ENCODE measurements at places on chromosomes 11 and 22.

DNA sequence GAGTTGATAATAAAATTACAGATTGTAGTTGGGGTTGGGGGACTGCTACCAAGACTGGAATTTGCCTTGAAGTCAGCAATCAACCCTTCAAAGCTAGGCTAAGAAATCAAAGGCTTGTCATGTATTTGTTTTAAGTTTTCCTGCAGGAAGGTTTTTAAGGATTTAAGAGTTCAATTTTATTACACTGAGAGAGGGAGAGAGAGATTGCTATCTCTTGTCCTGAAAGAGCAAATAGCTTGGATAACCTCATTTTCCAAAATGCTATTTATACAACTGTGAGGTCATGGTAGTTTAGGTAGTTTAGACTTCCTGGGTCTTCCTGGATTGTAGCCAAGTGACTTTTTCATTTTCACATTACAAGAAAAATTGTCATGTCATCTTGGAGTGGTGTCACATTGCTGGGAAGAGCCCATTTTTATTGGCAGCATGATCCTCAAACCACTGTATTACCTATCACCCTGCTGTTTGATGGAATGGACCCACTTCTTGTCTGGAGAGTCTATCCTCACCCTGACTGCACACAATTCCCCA lies 10.1 kb upstream of the PRSS23 start:
- no peak for DNase-seq

DNA sequence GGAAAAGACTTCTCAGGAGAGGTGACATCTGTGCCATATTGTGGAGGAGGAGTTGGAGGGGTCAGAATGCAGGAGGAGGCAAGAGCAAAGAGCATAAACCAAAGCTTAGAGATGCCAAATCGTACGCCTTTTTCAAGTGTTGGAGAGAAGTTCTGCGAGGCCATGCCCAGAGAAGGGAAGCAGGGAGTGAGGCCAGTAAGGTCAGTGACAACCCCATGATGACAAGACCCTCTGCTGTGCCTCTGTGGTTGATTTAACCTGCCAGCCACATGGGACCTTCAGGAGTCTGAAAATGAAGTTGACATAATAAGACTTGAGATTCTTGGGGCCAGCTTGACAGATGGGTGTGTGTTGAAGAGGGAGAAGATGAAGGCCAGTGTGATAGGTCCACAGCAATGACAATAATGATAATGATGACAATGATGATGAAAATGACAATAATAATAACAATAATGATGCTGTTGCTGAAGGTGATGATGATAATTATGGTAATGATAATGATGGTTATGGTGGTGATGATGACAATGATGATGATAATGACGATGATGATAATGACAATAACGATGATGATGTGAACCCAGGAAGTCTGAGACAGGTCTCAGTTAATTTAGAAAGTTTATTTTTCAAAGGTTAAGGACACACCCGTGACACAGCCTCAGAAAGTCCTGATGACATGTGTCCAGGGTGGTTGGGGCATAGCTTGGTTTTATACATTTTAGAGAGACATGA lies 152.6 kb upstream of the B3GAT1 start:
- no peak for DNase-seq

- no peak for DNase-seq
These were observed 16.1 kb downstream of the TUB start for GRCh38 chr11:8097062-8097461.

DNA sequence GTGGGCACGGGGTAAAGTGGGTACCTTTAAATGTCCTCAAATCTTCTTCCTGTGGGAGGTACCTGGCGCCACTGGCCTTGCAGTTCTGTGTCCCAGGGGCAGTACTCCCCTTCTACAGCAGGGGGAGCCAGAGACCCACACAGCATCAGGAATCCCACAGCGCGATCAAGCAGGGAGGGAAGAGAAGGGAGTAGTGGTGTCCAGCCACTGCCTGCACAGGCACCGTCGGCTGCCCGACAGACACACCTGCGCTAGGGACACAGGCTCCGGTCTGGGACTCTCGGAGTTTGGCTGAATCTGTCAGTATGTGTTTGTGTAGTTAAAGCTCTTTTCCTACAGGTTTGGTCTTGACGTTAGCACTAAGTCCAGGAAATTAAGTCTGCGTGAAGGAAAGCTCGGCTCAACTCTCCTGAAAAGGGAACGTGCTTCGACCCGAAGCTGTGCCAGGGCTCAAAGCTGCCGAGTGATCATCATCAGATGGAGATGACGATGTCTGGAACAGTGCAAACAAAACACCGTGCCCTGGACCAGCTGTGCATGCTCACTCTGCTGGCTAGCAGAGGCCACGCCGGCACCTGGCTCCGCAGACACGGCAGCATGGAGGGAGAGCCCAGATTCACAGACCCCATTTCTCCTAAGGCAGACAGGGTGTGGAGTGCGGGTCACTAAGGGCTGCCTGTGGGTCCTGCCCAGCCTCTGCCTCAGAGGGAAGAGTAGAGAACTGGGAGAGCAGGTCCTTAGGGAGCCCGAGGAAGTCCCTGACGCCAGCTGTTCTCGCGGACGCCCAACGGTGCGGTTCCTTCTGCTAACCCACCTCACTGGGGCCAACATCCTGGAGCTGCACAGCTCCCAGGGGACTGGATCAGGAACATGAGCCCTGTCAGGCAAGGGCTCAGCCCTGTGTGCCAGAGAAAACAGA lies 56.0 kb upstream of the BID start:
- peak; percentile 70 for DNase-seq

DNA sequence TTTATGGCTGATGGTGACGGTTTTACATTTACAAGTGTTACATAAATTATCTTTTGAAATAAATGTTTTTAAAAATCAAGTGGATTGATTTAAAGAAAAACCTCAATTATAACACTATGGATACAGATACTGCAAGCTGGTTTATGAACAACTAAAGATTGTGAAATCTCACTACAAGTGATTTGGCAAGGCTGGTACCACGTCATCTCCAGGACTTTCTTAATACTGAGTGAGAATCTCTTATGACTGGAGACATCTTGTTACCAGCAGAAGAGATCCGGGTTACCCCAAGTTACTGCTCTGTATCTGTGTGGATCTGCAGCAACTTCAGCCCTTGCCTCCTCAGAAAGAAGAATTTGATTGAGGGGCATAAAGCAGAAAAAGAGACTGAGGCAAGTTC lies 452.9 kb downstream of the MN1 start:
- no peak for DNase-seq

GRCh38 chr11:12502046-12502445 lies 124.7 kb downstream of the PARVA start:
- no peak for DNase-seq

- DNase-seq, result no peak
These were observed 44.4 kb upstream of the CHKA start for GRCh38 chr11:68165601-68166000.

- DNase-seq, result no peak
These were observed 875 bp downstream of the TCP11L1 start for GRCh38 chr11:33040033-33040861.

- DNase-seq, result no peak
These were observed 23.3 kb downstream of the P4HA3 start for GRCh38 chr11:74288161-74288560.

GRCh38 chr22:48639896-48640748 lies 1187.6 kb downstream of the BRD1 start:
- no peak for DNase-seq
